ENCODE measurements at places on chromosomes 2 and 18. TPM values are rescaled to one million over a fixed set of nuclear protein-coding genes. Genes with fewer than 3 reads are reported as not detected.

Gene LRRTM1
- not detected for total RNA-seq

Gene CD8B
- total RNA-seq = 0.46 TPM

Gene ELOA2
- not detected for total RNA-seq

Gene C2orf15
- total RNA-seq = 1.0 TPM

Gene FBXO15
- total RNA-seq = 3.7 TPM

Gene ALKAL2
- total RNA-seq = 5.3 TPM

Gene SOWAHC
- 0.05 TPM for total RNA-seq

Gene CNDP1
- 0.57 TPM for total RNA-seq

Gene MZT2B
- total RNA-seq = 152 TPM

Gene GALNT14
- 4.9 TPM for total RNA-seq

Gene SLC4A3
- not detected for total RNA-seq

Gene SIX3
- total RNA-seq = not detected

Gene PLB1
- 0.25 TPM for total RNA-seq

Gene CIB4
- total RNA-seq = not detected

Gene UNC80
- total RNA-seq = not detected

Gene SALL3
- not detected for total RNA-seq

Gene ACADL
- not detected for total RNA-seq

Gene C18orf63
- not detected for total RNA-seq

Gene FOXD4L1
- total RNA-seq = 0.81 TPM

Gene RDH14
- total RNA-seq = 19.4 TPM

Gene SKA1
- total RNA-seq = 0.66 TPM

Gene SKOR2
- not detected for total RNA-seq

Gene CHRNG
- not detected for total RNA-seq

Gene MAP2
- 3.1 TPM for total RNA-seq

Measured in B cell (primary cell).